ENCODE measurements at places on chromosomes 16 and 17.

- DNase-seq: no peak
Measured at GRCh38 chr16:58266336-58266735, 28.5 kb downstream of the PRSS54 start.

DNA sequence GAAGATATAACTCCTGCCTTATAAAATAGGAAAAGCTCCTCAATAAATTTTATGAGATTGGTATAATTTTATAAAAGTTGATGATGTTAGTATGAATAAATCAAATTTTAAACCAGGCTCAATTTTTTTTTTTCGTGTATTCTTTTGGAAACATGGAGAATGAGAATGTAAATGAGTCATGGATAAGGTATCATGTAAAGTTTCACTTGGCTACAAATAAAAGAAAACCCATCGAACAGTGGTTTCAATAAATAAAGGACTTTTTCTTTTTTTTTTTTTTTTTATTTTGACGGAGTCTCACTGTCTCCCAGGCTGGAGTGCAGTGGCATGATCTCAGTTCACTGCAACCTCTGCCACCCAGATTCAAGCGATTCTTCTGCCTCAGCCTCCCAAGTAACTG lies 67.3 kb downstream of the PHKB start:
- peak; percentile 35 for DNase-seq

DNA sequence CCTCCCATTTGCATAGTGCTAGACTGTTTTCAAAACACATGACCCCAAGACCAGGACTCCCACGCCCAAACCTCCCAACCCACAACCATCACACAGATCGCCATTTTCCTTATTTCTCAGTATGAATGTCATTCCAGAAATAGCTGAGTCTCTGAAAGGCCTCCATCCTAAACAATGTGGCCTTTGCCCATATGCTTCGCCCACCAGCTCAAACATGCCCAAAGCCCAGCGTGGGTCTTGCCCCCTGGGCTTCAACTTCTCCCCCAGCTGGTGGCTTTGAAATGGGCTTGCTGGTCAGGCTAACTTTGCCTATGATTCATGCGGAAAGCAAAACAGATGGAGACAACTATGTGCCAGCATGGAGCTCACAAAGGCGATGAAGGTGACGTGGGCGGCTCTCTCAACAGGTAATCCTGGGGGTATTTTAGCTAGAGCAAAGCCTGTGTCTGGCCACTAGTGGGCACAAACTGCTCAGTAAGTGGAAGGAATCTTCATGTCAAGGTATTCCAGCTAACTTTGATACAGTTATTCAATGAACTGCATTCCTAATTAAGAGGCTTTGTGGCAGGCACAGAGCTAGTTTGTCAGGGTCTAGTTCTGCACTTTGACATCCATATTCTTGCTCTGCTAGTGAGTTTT lies 17.1 kb downstream of the PMP22 start:
- peak; percentile 42 for DNase-seq

- no peak for DNase-seq
Measured at GRCh38 chr17:4386406-4386805, 19.9 kb upstream of the UBE2G1 start.

- DNase-seq: peak; percentile 78
Measured at GRCh38 chr17:38867179-38867967, 2.5 kb upstream of the LASP1 start.

- no peak for DNase-seq
Measured at GRCh38 chr16:82175627-82176026, 5.6 kb upstream of the MPHOSPH6 start.

GRCh38 chr17:8062435-8062806 lies 23.6 kb downstream of the ALOX15B start:
- no peak for DNase-seq

DNA sequence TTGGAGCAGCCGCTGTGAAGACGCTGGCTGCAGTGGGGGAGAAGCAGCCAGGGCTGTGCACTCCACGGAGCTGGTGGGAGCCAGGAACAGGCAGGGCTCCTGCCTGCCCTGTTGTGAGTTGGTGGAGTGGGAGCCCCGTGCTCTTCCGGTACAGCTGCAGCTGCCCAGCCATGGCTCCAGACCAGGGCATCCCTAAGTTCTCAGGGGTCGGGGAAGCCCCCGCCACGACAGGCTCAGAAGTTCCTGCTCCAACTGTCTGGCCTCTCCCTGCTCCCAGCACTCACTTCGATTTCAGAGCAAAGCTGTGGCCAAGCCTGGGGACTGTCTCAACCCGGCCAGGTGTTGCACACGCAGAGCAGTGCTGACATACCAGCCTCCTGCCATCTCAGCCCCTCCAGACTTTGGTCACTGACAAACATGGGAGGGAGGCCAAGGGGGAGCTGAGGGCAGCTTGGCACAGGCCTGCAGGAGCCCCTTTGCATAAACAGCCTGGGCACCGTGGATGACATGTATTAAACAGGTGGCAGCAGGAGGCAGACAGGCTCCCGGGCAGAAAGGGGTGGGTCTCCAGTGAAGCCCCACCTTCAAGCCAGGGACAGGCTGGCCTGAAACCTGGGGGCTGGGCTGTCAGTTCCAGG lies 13.9 kb upstream of the KDM8 start:
- no peak for DNase-seq

GRCh38 chr17:64441772-64442540 lies 7.0 kb upstream of the MILR1 start:
- DNase-seq: no peak

GRCh38 chr17:36529121-36529520 lies 5.5 kb downstream of the MYO19 start:
- no peak for DNase-seq

DNA sequence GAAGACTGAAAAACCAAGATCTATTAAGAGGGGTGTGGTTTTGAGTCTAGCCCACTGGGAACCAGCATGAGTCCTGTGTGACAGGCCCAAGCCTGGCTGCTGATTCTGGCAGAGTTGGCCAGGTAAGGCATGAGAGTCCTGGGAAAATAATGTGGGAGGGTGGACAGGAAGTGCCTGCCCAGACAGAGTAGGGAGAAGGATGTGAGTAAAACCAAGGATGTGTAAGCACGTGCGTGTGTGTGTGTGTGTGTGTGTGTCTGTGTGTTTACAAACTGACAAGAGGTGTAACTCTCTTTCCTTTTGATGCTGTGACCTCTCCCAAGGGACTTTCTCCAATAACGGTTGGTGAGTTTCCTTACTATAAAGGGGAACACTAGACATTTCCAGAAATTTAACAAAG lies 15.6 kb upstream of the TEX2 start:
- DNase-seq: no peak

DNA sequence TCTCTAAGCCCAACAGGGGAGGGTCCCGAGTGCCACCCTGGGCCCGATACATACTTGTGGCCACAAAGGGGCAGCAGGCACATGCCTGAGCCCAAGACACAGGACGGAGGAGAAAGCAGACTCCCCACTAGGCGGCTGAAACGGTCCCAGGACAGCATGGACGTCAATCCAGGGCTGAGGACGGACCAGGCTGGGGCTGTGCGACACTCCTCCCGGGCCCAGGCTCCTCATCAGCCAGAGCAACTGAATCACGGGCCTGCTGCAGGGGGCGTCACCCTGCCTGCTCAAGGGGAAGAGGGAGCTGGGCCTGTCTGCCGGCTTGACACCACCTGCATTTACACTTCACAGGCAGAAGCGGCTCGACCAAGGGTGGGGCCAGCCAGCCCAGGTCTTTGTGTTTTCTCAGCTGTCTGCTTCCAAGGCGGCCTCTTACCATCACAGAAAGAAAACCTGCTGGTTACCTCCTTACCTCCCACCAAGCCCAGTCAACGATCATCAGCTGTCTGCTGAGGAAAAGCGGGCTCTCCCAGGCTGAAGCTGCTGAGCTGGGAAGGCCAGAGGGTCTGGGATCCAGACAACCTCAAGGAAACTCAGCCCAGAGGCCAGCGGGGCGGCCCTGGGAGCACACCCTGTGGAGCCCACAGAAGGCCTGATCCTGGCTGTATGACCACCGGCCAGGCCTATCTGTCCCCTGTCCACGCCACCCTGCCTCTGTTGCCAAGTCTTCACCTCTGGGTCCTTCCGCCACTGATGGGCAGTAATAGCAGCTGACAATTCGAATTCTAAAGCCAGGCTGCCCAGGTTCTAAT lies 26.4 kb downstream of the KIFC3 start:
- peak; percentile 75 for DNase-seq

DNA sequence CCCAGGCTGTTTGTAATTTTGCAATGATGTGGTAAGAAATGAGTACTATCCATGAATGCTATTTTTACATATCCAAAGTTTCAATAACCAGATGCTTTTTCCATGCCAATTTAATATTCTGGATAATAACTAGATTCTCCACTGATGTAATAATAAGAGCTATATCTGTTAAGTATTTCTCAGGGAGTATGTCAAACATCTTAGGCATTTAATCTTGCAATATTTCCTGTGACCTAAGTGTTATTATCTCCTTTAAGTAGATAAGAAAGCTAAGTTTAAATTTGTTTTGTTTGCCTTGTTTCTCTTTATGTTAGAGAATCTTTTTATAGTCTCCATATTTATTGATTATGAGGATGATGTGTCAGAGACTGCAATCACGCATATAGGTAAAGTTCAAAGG lies 32.3 kb upstream of the HS3ST3A1 start:
- DNase-seq: no peak

DNA sequence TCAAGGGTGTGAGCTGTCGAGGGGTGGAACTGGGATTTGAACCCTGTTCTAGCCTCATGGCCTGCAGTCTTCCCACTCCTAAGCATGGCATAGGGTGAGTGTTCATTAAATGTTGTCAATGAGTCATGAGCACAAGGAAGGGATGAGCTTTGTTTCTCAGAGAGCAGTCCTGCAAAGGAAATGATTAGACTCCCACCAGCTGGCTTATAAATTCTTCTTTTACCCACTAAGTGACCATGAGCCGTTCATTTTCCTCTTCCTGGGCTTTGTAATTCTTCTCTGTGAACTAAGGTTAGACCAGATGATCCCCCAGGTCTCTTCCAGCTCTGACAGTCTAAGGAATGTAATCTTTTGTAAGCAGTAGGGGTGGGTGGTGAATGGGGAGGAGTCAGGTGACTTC lies 47.9 kb upstream of the HNF1B start:
- DNase-seq: no peak

GRCh38 chr16:69904495-69905170 lies 46.5 kb upstream of the CLEC18A start:
- DNase-seq: no peak

DNA sequence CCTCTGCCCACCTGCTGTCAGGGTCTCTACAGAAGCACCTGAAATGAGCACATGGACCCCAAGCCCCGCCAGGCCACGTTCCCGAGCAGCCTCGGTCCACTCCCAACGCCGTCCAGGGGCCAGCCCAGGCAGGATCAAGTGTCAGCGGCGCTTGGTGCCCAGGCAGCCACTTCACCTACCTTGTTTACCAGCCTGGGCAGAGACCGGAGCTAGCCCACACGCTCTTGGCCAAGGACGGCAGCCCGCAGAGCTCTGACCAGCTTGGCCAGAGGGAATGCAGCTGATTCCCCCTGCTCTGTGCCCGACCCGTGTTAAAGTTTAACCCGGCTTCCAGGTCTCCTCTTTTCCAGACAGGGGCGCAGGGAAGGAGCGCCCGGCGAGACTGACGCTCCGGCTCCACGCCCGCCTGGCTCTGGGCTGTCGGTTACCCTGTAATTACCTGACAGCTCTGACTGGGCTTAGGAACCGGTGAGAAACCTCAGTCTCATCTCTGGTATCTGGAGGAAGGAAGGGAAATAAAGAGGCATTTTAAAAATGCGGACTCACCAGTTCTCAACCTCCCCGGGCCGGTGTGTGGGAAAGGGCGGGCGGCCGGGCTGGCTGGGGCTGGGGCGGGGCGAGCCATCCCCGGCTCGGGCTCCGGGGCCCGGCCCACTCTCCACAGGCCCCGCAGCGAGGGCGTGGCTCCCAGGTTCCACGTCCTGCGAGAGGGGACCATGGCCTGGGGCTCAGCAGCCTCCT lies 4.6 kb downstream of the KIFC3 start:
- peak; percentile 70 for DNase-seq

- DNase-seq: no peak
Measured at GRCh38 chr16:48613061-48613957, 3.3 kb upstream of the N4BP1 start.
